ENCODE measurements at places on chromosomes 12 and 14.

DNA sequence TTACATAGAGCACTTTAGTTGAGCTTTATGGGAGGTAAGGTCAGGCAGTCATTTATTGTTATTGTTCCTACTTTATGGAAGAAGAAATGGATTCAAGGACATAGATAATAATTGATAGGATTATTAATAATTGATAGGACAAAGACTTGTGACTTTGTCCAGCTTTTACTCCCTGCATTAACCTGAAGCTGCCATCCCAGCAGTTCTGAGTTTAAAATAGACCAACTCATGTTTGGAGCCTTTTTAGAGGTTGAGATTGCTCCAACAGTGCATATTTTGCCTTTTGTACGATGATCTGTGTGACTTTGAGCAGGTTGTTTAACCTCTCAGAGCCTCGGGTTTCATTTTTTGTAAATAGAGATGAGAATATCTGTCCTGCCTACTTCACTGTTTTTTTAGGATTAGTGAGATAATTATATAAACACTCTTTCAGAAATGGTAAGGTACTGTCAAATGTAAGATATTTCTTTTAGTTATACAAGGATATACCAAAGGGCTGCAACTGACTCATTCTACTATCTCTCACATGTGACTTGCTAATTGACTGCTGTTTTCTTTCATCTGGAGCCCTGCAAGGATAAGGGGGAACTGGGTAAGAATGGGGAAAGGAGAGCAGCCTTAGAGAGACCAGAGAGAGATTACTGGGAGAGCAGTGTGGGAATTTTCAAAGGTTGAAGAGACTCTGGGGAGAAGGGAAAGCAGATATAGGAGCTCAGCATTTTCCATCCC is 15.3 kb downstream of the WDR20 start:
- no peak for DNase-seq

GRCh38 chr14:22829661-22830442 is at the start of gene MRPL52:
TSS of gene MRPL52 (plus strand) at chr14:22829887. CDS start at chr14:22829913, 26 bp downstream.
- peak; percentile 92 for DNase-seq

DNA sequence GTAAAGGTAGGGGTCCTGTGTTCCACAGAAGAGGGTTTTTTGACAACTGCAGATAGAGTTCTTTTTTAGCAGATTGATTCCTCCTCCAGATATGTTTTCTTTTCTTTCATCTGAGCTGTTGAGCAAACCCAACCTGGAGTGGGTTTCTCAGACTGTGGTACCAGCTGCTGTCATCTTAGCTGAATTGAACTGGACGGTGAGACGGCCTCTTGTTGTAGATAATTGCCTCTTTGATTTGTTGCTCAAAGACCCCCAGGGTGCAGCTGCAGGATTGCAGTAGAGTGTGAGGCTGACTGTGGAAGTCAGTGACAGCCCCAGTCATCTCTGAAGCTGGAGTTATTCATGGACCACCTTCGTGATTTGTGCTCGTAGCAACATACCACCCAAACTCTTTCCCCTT is 317.7 kb downstream of the AACS start:
- DNase-seq, result no peak

GRCh38 chr14:64502887-64503433 is 678 bp downstream of the ZBTB25 start:
- no peak for DNase-seq

- no peak for DNase-seq
Measured at GRCh38 chr12:92331383-92331782, 185.7 kb upstream of the BTG1 start.

DNA sequence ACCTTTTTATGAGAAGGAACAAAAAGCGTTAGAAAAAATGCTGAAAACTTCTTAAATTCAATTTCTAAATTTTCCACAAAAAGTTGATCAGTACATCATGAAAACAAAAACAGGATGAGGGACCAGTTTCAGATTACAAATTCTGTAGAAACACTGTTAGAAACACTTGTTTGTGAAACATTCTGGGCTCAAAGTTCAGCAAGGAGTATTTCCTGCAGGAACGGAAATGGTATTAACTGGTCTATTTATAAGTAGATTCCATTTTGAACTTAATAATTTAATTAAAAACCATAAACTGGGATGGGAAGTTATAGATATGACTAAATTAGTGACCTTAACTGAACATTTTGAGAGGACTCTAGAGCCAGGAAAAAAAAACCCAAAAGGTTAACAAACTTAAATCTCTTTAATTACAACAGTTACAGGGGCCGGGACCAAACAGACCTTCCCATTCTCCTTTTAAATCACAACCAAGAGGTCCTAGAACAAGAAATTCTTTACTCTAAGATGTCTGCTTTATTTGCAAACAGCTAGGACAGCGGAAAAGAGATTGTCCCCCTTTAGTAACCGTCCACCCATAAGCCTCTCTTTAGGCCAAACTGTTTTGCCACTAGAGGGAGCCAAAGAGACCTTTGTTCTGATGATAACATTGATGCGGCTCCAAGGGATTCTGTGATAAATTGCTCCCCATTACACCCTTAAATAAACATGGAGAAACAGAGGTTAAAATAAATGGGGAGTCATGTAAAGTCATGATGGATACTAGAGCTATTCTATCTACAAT is 69.0 kb upstream of the RERGL start:
- DNase-seq, result peak; percentile 5

DNA sequence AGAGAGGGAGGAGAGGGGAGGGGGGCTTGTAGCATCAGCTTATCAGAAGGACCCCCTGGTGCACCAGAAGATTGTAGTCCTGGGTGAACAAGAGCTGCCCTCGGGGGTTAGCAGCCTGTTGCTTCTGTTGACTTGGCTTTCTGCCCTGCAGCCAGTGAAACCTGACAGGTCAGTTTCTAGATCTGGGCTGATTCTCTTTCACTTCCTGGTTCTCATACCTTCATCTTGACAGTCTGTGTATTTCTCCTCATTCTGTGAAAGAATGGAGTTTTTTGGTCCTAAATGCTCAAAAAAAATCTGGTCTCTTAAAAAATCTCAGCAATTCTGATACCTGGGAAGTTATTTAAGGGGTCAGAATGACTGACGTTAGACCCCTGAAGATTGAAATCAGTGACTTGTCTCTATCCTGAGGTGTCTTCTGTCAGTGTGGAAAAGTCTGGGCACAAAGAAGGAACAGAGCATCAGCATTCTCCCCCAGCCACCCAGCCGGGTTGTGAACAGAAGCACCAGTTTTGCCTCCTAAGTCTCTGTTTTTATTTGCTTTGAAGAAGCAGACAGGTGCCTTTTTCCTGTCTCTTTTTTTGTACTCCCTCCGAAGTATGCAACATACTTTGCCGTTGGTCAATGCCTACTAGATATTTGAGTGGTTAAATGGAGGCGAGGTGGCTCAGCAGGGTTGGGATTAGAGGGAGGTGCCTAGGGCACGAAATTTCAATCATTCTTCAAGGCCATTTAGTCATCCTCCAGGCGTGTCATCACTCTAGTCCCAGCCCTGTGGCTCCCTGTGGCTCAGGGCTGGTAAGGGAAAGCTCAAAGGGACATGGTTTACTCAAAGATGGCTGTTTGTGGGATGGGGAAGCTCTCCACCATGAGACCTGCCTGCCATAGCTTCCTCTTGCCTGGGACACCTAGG is 24.0 kb downstream of the TTC9 start:
- DNase-seq, result no peak

GRCh38 chr12:62722971-62723680 is 211.8 kb downstream of the PPM1H start:
- DNase-seq, result no peak

- DNase-seq, result no peak
Measured at GRCh38 chr14:66802962-66803361, 295.0 kb downstream of the GPHN start.

GRCh38 chr12:46888568-46888967 is 62.8 kb upstream of the SLC38A4 start:
- DNase-seq, result no peak

- no peak for DNase-seq
Measured at GRCh38 chr14:63666335-63666734, 24.7 kb upstream of the WDR89 start.

DNA sequence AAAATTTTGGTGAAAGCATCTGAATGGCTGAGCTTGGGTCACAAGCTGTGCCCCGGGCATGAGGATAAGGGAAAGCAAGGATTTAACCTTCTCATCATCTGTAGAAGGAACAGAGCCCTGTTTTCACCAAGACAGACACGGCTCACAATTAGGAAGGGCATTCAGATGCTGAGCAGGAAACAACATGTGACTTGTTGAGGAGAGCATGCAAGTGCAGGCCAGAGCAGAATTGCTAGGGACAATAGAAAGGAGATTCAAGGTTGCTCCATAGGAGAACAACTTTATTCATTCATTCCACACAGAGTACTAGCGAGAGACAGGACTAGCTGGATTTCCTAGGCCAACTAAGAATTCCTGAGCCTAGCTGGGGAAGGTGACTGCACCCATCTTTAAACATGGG is 14.6 kb upstream of the RILPL1 start:
- no peak for DNase-seq

DNA sequence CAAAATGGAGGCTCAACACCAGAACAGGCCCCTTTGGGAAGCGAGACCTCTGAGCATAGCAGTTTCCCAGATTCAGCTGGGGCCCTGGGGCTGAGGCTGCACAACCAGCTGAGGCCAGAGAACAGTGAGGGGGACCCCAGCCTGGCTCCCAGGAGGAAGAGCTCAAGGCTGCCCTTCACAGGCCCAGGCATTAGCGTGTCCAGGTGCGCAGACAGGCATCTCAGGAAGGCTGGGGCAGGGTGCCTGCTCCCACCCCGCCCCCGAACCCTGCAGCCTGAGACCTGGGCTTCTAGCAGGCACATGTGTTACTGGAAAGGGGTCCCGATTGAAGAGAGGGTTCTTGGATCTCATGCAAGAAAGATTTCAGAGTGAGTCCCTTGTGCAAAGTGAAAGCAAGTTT is 27.2 kb downstream of the CALM1 start:
- no peak for DNase-seq

DNA sequence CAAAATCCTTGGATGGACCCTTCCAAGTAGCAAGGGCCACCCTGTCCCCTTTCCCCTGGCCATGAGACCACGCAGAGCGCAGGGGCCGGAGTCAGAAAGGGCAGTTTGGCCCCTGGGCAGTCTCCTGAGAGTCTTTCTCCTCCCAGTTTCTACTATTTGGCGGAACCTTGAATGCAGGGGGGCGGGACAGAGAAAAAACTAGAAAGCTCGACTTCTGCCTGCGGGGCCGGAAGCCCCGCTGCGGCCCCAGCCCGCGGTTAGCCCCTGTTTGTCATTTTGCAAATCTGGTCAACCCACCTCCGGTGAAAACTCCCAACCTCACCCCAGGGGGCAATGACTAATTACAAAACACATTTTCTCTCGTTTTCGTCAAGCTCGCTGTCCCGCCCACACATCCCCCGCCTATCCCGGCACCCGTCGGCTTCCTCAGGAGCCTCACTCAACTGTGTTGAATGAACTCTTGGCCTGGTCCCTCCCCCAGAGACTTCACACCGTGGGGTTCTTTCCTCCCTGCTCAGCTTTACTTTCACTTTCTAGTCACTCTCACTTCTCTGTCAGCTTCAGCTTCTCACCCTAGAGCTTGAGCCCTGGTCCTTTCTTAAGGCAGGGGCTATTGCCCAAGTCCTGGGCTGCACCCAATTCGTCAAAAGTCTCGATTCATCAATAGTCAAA is 66.7 kb downstream of the IRF2BPL start:
- peak; percentile 95 for DNase-seq

- no peak for DNase-seq
Measured at GRCh38 chr12:4763549-4763948, 43.3 kb downstream of the GALNT8 start.

GRCh38 chr12:19671695-19672094 is 232.4 kb downstream of the AEBP2 start:
- no peak for DNase-seq

- DNase-seq, result peak; percentile 70
Measured at GRCh38 chr12:67515679-67516340, 132.7 kb upstream of the DYRK2 start.

GRCh38 chr12:63206494-63206893 is 55.5 kb upstream of the AVPR1A start:
- no peak for DNase-seq

GRCh38 chr12:1047898-1048660 is 57.1 kb downstream of the ERC1 start:
- DNase-seq, result no peak

DNA sequence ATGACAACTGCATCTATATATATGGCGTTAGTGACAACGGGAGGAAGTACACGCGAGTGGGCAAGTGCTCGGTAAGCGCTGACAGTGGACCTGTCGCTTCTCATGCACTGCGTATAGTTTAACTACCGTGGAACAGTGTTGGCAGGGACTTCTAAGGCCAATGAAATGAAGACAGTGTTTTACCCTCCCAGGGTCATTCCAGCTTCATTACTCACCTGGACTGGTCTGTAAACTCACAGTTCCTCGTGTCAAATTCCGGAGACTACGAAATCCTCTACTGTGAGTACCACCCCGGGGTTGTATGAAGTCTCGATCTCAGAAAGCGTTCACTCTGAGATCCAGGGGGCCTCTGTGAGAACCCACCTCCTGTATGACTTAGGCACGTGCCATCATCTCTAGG is 129.2 kb upstream of the EVL start:
- no peak for DNase-seq

DNA sequence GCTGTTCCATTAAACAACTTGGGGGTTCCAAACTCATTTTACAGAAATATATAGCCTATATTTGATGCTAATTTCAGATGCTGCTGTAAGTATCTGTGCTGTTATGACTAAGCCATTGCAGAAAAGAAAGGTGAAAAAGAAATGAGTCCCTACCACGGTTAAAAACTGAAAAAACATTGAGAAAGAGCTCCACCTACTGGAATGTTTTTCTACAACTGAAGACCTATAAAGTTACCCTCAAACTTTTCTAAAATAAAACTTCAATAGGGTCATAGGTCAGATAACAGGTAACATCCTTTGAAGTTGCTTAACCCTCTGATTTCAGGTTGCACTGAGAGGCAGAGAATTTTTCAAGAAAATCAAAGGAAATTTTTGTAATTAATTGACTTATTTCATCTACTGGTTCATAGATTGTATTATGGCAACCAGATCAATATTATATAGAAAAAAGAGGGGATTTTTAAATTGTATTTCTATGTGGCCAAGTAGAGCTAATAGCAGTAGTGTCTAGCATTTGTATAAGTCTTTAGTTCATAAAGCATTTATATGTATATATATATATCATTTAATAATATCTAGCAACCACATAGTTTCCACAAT is 279.9 kb downstream of the RPS29 start:
- DNase-seq, result no peak

- DNase-seq, result no peak
Measured at GRCh38 chr12:5554711-5555110, 122.8 kb downstream of the NTF3 start.

- peak; percentile 76 for DNase-seq
Measured at GRCh38 chr14:68970038-68970612, 9.0 kb downstream of the ACTN1 start.

DNA sequence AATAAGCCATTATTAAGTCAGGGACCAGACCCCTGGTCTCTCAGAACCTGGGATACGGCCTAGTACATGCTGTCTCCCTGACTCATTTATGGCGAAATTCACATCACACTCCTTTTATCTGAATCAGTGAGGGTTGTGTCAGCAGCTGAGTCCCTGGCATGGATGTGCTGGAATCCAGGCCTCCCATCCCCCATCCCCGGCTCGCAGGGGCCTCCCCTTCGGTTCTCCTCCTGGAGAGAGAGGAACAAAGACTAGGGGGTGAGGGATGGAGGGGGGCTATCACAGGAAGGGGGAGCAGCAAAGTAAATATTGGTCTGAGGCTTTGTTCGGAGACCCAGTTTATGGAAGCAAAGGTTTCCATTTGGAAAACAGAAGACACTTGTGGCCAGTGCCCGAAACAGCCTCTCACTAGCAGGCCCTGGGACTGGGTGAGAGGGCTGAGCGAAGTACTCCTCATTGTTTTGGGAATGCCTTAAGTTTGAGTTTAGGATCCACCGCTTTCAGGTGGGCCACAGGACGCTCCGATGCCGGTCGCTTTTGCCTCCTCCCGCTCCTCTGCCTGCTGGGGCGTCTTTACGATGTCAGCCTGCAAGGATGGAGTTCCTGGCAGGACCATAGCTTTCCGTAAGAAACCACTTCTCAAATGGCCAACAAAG is 145.0 kb downstream of the PRKCH start:
- no peak for DNase-seq
